Cortex of kidney (tissue), 1 donor: ENCODE measurements at places on chromosomes 5 and 9.

DNA sequence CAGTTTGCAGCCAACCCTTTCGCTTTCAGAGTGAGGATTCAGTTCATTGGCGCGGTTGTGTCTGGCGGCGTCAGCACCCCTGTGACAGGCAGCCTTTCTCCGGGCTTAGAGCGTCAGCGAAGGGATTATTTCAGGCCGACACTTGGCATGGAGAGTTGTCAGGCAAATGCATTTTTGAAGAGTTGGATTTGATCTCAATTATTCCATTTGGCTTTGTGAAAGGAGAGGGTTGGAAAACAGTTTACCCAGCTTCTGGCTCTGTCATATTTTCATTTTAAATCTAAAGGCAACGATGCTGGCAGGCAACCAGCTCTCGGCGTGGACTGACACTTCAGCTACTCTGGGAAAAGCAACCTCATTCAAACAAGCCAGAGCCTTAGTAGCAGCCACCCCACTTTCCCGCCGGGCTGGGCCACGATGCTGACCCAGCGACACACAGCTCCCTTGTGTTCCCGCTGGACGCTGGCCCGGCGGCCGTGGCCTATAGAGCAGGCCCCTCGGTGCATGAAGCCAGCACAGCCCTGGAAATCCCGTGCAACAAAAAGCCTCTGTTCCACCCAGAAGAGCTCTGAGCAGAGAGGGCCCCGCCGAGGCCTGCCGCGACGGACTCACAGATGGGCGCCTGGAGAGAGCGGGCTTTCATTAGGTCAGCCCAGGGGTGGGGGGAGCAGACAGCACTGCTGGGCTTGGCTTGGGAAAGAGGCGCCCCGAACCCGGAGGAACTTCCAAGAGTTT lies 28.9 kb upstream of the LPCAT1 start:
- no peak for DNase-seq

DNA sequence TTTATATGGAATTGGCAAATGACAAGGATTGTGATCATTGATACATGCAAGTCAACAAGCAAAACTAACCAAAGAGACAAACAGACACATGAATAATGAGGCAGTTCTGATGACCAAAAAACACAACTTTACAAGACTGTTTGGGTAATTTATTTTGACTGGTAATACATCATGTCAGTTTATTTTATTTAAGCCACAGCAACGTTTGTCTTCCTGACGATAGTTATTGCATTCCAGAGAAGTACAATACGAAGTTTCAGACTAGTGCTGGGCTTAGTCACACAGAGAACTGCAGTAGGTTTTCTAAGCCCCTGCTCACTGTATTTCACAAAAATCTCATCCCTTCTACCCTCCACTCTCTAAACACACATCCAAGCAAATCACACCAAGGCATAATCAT lies 514.2 kb downstream of the RAB3C start:
- no peak for DNase-seq

GRCh38 chr5:38011668-38012188 lies 171.9 kb upstream of the GDNF start:
- DNase-seq, result no peak

- DNase-seq, result no peak
Measured at GRCh38 chr5:9358961-9359685, 186.8 kb downstream of the SEMA5A start.

DNA sequence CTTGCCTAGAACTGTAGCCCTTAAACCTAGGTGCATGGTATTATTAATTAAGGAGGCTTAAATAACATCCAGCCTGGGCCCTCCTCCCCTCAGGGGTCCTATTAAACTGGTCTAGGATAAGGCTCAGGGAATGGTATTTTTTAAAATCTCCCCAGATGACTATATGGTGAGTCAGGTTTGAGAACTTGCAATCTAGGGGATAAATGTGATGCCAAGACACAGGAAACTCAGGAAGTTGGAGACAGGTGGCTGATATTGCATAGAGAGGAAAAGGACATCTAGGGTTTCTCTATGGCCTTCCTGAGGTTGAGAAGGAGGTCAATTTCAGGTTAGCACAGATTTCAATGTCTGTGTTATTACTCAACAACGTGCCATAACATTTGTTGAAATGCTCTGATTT lies 581.0 kb downstream of the TLE1 start:
- no peak for DNase-seq

DNA sequence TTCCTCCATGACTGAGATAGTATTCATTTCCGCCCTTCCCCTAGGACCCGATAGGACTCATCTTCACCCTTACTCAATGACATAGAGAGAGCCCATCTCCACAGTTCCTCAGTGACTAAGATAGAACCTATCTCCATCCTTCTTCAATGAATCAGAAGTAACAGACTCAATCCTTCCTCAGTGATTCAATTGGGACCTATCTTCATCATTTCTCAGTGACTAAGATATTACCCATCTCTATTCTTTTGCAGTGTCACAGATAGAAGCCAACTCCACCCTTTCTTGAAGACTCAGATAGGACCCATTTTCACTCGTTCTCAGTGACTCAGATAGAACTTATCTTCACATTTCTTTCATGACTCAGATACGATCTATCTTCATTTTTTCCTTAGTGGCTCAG lies 164.6 kb downstream of the FBXO4 start:
- no peak for DNase-seq

GRCh38 chr9:124448019-124448418 lies 2.2 kb upstream of the ADGRD2 start:
- no peak for DNase-seq

- DNase-seq, result no peak
Measured at GRCh38 chr9:109391176-109391575, 70.3 kb upstream of the EPB41L4B start.

DNA sequence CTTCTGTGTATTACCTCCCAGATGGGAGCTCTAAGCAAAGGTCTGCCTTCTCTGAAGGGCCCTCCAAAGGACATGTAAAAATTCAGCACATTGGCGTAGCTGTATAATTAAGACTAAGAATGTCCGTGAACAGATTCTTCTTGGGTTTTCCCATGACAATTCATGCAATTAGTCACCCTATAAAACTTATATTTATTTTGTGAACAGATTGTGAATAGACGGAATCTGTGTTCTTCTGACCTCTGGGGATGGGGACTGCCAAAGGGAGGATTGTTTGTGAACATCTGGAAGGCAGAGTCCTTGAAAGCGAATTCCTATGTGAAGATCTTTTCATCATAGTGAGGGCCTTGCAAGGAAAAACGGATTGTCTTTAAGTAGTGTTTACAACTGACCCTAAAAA lies 111.3 kb downstream of the EGFLAM start:
- no peak for DNase-seq

DNA sequence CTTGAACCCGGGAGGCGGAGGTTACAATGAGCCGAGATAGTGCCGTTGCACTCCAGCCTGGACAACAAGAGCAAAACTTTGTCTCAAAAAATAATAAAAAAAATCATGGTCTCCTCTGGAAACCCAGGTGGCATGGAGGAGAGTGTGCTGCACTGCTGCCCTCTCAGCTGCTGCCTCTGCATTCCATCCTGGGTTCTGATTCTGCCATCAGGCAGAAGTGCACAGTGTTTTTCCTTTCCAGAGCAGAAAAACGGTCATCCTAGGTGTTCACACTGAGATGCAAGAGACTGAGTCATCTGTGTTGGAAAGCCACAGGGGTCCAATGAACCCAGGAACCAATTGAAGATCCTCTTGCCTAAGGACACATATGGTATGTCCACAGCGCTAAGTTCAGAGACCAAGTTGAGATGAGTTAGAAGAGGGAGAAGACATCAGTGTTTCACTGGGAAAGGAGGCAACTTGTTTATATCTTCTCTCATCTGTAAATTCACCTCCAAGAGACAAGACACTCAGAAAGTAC lies 88.8 kb upstream of the DMRT1 start:
- no peak for DNase-seq

- DNase-seq, result no peak
Measured at GRCh38 chr9:81459591-81459990, 229.8 kb downstream of the TLE1 start.

GRCh38 chr5:93926831-93927620 lies 185.6 kb upstream of the POU5F2 start:
- no peak for DNase-seq

GRCh38 chr9:26169708-26170107 lies 491.5 kb upstream of the TUSC1 start:
- DNase-seq, result no peak

- no peak for DNase-seq
Measured at GRCh38 chr9:9202276-9202675, 1402.7 kb upstream of the DMAC1 start.

- no peak for DNase-seq
Measured at GRCh38 chr5:65262649-65263059, 219.1 kb downstream of the ADAMTS6 start.

- no peak for DNase-seq
Measured at GRCh38 chr9:109718861-109719260, 61.1 kb upstream of the PALM2AKAP2 start.
